ENCODE measurements at places on chromosomes 5 and 9.

- no peak for DNase-seq
These were observed 76.5 kb downstream of the NR6A1 start for GRCh38 chr9:124694414-124695279.

- DNase-seq = no peak
These were observed 132.3 kb upstream of the ELL2 start for GRCh38 chr5:96093890-96094381.

DNA sequence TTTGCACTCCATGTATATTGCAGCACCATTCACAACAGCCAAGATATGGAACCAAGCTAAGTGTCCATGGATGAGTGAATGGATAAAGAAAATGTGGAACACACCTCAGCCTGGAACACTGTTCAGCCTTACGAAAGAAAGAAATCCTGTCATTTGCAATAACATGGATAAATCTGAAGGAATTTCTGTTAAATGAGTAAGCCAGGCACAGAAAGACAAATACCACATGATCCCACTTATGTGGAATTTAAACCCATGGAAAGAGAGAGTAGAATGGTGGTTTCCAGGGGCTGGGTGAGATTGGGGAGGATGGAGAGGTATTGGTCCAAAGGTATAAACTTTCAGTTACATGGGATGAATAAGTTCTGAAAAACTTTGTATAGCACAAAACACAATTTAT is 228.9 kb upstream of the CD180 start:
- no peak for DNase-seq

DNA sequence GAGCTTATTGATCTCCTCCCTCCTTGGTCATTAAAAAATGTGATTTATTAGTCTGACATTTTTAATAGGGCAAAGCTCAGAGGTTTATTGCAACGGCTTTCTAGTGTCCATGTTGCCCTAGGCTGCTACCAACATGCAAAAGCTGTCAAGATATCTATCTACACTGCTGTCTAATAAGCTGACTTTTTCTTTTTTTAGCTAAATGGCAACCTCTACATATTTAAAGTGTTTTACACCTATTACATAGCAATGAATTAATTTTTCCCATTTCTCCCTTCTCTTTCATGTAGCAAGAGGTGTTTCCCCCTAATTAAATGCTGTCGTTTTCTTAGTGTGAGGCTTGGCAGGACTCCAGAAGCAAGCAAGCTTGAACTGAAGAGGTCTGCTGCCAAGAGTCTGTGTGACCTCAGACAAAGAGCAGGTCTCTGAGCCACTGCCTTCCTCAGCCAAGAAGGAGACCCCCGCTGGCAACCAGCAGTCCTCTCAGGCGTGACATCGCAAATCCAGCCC is 79.4 kb downstream of the GAS1 start:
- no peak for DNase-seq

DNA sequence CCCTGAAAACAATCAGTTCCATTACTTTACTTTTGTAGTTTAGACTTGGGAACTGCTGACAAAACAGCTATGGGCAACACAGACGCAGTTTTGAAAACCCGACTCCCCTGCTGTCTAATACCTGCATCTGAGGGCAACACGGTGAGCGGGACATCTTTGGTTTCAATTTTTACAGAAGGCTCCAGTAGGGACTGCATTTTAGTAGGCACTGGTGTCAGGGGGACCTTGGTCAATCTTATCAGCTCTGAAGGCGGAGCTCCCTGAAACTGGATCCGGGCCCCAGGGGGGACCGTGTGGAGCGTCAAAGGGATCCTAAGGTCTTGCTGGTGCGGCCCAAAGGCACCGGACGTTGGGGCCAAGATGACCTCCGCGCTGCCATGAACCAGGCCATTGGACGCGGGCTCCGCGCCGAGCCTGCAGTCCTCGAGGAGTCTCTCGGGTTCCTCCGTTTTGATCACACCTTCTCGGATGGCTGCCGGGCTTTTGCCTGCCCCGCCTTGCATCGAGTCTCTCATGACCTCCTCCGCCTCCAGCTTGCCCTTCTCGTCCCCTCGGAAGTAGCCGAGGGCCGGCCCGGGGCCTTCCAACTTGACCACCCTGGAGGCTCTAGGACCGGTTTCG is 1.1 kb downstream of the SOX30 start:
- DNase-seq = no peak

DNA sequence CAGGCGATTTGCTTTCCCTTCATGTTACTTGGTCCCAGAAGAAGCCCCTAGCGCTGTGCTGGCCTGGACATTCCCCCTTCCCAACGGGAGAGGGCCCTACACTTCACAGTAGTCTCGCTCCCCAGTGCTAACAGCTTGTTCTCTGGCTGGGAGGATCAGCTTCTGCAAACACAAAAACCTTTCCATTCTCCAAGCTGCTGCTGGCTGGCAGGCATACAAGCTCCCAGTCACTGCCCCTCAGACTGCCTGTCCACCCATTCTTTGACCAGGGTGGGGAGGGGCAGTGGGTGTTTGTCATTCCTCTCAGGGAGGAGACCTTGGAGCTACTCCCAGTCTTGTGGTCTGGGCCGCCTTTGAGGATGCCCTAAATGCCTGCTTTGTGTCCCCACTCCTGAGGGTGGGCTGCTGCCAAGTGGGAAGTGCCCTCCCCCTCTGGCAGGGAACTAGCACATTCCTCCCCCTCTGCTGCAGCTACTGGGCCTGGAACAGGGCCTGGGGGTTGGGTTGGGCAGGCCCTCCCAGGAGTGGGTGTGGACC is 20.8 kb downstream of the ENHO start:
- DNase-seq = no peak

- DNase-seq = no peak
These were observed 82.1 kb downstream of the CYFIP2 start for GRCh38 chr5:157348049-157348400.

GRCh38 chr9:111078391-111079038 is 40.2 kb upstream of the LPAR1 start:
- no peak for DNase-seq

DNA sequence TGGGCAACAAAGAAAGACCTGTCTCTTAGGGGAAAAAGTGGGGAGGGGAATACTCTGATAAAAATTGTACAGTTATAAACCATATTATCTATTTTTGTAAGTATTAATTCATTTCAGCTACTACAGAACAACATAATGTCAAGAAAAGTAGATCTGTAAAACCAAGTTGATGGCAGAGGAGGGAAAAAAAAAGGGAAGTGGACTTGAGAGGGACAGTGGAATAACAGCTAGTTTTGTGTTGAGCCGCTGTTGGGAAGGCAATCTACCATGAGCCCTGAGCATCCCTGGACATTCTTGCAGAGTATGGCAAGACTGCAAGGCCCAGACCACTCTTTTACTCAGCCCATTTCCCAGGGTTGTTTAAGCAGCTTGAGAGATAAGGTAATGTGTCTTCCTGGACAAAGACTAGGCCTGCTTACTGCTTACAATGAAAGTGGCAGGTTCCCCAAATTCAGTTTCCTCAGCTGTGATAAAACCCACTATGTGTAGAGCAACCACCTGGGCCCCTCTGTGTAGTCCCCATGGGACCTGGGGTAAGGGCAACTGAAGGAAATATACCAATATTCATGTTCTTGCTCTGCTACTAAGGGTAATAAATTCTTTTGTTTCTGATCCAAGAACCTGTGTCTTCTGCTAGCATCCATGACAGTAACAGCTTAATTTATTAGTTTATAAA is 25.0 kb downstream of the CEP120 start:
- DNase-seq = no peak

DNA sequence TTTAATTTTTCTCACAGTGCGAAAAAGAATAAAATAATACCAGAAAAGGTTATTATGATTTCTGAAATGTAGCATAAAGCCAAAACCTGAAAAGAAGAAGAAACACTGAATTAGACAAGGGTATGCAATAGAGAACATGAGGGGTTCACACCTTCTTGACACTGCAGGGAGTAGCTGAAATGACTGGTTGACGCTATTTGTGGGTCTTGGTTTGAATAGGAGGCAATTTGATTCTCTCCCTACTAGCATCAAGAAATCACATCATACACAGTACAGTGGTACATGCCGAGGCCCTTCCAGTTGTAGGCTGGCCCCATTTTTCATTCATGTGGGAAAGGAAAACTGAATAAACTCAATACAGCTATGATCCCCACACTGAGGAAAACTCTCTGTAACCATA is 68.6 kb downstream of the NR3C1 start:
- no peak for DNase-seq

DNA sequence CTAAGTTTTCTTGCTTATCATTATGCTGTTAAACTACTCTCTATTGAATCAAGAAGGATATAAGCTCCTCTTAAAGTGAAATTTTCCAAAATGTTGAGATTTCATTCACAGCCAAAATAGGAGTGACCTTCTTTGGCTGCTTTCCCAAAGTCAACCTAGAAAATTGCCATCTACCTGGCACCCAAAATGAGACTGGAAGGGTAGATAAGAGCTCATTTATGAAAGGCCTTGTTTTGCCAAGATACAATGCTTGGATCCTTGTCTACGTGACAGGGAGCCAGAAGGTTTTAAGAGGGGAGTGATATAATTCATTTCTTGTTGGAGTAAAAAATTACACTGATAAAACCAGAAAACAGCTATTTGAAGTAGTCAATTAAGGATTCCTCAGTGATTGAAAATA is 287.1 kb downstream of the IZUMO3 start:
- DNase-seq = no peak

GRCh38 chr9:114425126-114425525 is 37.3 kb upstream of the AKNA start:
- DNase-seq = no peak

GRCh38 chr9:72533322-72533721 is 11.9 kb downstream of the TMC1 start:
- no peak for DNase-seq

- no peak for DNase-seq
These were observed 191.4 kb downstream of the TMEM167A start for GRCh38 chr5:82885627-82886389.

DNA sequence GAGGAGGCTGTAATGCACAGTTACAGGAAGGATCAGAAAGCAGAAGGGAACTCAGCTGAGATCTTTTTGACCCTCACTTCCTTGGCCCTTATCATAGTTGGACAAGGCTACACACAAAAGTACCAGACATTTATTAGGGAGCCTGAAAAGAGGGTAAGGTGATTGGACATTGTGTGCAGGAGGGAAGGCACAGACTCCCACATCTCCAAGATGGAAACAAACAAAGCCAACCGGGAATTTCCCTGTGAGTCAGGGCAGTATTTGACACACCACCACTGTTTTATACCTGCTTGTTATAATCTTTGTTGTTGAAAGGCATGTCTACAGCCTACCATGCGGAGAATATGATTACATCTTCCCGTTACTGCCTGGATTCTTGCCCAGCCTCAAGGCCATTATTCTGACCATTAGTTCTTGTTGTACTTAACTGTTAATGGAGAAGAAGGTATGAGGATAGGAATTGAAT is 3.0 kb upstream of the CCNG1 start:
- no peak for DNase-seq

DNA sequence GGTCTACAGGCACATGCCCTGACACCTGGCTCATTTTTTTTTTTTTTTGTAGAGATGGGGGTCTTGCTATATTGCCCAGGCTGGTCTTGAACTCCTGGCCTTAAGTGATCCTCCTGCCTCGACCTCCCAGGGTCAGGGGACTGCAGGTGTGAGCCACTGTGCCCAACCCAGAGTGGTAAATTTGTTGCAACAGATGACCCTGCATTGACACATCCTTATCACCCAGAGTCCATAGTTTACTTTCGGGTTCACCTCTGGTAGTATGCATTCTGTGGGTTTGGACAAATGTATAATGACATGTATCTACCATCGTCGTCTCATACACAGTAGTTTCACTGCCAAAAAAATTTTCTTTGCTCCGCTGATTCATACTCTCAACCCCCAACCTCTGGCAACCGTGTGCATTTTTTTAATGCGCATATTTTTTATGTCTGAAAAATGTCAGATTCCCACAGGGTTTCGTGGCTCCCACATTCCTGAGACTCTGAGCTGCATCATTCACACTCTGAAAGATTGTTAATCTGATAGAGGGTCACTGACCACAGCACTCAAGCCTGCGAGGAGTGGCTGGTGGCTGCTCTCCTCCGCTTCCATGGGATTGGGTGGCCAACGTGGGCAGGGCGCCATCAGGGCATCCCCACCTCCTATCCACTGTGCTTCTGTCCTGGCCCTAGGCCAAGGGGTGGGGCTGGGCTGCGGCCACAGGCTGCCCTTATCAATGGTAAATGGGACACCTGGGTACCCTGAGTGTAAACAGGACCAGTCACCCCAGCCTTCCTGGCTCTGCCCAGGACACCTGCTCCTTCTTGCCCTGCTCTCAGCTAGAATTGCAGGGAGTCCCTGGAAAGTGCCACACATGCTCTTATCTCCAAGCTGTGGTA is 9.6 kb downstream of the NDST1 start:
- DNase-seq = no peak

DNA sequence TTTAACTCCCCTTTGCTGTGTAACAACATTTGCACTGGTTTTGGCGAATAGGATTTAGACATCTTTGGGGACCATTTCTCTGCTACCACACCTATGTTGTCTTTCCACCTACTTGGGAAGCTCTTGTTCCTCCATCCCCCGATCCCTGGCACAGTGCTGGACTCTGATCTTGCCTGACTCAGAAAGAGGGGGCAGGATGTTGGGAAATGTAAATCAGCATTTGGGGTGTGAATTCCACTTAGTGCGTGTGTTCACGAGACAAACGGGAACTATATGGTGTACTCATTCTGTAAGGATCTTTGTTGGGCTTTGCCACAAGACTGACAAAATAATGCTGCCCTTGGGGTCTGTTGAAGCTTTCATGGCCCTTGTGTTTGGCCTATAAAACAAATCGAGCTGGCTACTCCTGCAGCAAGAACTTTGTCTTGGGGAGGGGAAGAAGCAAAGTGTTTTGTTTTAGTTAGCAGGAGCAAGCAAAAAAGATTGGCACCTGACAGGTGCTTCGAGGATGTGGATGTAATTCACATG is 18.5 kb downstream of the TMEM268 start:
- no peak for DNase-seq

DNA sequence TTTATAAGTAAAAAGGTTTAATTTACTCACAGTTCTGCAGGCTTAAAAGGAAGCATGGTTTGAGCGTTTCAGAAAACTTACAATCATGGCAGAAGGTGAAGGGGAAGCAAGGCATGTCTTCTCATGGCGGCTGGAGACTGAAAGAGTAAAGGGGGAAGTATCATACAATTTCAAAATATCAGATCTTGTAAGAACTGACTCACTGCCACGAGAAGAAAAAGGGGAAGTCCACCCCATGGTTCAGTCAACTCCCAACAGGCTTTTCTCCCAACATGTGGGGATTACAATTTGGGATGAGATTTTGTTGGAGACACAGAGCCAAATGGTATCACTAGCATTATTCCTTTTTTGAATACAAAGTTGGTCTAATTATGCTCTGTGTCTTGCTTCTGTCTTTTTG is 627.9 kb upstream of the ST8SIA4 start:
- DNase-seq = no peak

GRCh38 chr9:137740312-137740711 is 121.5 kb downstream of the EHMT1 start:
- DNase-seq = no peak
